ENCODE measurements at places on chromosomes 5 and 9. TPM values are rescaled to one million over a fixed set of nuclear protein-coding genes. Genes with fewer than 3 reads are reported as not detected.
A peak's percentile ranks its signal among the peaks of the same experiment; 100 is the strongest.

GRCh38 chr5:168186289-168187074 lies 105.0 kb upstream of the WWC1 start:
- no peak for DNase-seq

DNA sequence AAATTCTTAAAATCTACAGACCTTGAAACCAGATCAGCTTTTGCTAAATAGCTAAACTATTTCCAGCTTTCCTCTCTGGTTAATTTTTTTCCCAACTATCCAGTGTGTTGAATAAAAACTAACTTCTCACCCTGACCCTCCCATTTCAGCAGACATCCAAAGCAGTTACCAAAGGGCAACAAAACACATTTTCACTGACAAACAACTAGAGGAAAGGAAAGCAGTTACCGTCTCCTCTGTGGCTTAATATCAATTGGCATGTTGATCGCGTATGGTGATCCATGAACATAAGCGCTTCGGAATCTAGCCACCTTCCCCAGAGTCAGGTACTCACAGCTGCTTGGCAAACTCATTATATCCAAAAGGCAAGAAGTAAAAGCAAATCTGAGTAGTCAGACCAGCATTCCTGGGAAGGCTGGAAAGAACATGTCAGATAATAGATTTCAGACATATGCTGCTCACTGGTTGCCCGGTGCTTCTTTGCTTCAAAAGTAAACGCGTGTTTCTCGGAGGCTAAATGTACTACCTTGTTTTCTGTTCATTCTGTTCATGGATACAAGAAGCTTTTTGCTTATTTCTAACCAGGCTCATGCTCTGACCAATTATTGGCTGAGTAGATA lies 463.4 kb downstream of the PDE4D start:
- DNase-seq = no peak

GRCh38 chr9:98057138-98057799 lies 737 bp downstream of the NANS start:
- peak; percentile 64 for DNase-seq

DNA sequence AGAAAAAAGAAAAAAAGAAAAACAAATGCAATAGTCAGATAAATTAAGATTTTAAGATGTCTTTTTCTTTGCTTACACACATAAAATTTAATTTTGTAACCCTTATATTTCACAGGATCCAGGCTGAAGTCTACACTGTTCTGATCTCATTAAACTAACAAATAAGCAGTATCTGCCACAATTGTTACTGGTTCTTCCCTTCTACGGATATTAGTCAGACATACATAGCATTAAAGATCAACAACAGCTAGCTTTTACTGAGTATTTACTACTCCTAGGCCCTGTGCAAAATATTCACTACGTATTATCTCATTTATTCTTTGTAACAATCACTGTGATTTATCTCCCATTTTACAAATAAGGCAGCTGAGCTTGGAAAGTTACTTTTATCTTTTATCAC lies 34.9 kb downstream of the GNAQ start:
- DNase-seq = no peak

- DNase-seq = no peak
Observed at GRCh38 chr5:74017112-74017511, 391.1 kb downstream of the ARHGEF28 start.

- DNase-seq = no peak
Observed at GRCh38 chr5:164119806-164120447, 614.5 kb downstream of the MAT2B start.

DNA sequence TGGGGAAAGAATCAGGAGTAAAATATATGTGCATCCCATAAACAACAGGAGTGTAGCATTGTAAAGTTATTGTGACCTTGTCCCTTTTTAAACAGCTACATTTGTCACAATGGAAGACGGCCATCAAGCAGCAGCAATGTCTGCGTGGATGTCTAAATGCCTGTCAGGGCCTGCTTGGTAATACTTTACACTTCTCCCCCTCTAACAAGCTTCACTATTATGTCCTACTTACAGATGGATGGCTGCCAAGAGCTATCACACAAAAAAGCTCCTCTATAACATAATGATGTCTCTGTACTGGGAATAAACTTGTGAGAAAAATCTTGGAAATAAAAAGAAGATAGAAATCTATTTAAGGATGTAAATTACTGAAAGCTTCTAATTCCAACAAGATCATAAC lies 213.0 kb downstream of the FBXL17 start:
- DNase-seq = no peak

- DNase-seq = no peak
Observed at GRCh38 chr9:120767451-120767850, 25.8 kb downstream of the FBXW2 start.

- peak; percentile 48 for DNase-seq
Observed at GRCh38 chr5:14685757-14686156, 21.2 kb downstream of the OTULIN start.

- DNase-seq = no peak
Observed at GRCh38 chr5:116486588-116486987, 88.0 kb downstream of the SEMA6A start.

DNA sequence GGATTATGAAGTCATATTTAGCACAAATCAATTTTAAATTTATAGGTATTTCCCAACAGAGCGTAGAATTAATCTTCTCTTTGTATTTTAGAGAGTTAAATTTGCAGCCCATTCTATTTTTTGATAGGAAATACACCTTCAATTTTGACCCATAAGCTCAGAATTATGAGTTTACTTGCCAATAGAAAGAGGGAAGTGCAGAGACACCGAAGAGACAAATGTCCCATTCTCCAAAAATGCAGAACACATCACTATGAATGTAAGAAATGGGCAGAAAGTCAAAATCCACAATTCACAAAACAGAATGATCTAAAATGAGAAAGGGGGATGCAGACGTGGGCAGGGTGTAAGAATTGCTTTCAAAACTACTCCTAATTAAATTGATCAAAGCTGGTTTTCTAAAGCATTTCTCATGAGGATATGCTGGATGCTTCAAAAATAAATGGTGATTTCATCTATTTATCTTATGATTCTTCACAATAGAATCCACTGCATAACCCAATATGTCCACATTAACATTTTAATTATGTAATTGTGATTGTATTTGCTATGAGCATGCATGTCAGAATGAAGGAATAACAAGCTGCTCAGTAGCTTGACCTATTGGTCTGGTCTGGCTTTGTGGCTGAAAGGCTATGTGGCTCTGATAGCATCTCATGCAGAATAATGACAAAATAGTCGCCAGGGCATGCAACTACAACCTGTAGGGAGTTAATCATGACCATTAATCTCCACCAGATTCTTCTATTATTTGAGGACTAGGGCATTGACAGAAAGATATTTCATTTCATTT lies 550.1 kb upstream of the CDH18 start:
- DNase-seq = no peak

GRCh38 chr9:127526655-127527559 lies 75.6 kb downstream of the LRSAM1 start:
- DNase-seq = no peak

DNA sequence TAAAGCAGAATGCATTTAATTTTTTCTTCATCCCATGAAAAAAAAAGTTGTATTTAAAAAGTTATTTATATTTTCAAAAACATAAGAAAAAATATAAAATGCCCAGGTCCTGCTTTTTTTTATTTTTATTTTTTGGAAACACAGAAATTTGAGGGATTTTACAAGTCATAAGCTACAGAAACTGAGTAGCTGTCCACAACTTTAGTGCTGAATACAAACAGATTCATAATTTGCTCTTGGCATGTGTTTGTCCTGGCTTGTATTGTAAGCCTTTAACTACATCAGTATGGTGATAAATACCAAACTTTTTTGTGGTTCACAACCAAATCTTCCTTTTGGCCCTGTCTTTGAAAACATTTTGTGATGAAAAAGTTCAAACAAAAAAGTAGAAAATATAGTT lies 7.5 kb upstream of the PLCXD3 start:
- no peak for DNase-seq

DNA sequence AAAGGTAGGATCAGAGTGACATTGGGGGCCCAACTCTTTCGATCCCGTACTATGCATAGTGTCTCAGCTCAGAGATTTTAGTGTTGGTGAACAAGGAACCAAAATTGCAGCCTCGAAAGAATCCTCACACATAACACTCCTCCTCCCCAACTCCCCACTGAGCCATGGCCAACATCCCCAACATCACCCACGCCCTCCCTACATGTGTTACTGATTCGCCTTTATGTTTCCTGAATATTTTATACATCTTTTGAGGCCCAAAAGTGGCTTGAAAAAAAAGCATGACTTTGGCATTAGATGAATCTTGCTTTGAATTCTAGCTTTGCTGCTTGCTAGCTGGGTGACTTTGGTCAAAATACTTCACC lies 45.2 kb downstream of the PLAC8L1 start:
- no peak for DNase-seq

- DNase-seq = no peak
Observed at GRCh38 chr9:115694014-115694413, 459.6 kb upstream of the PAPPA start.

DNA sequence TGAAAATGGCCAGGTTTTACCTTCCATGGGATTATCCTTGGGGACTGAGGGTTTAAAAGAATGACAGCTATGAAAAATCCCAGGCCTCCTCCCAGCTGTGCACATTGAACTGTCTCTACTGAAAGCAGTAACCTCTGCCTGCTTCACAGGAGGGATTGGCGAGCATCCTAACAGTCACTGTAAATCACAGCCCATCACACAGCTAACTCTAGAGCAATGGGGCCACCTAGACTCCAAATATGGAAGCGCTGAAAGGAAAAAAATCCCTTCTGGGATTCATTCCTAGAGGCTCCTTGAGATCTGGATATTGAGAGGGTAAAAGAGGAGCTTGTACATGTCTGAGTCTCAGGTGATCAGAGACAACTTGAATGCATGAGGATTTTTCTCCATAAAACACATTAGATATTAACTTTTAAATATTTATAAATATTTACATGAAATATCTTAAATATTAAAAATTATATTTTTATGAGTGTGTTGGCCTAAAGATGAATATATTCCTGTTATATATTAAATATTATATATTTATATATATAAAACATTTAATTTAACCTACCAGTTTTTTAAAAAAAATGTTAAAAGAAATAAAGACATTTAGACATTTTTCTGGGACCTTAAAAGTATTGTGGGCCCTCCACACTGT lies 133.8 kb upstream of the SLC24A2 start:
- no peak for DNase-seq

DNA sequence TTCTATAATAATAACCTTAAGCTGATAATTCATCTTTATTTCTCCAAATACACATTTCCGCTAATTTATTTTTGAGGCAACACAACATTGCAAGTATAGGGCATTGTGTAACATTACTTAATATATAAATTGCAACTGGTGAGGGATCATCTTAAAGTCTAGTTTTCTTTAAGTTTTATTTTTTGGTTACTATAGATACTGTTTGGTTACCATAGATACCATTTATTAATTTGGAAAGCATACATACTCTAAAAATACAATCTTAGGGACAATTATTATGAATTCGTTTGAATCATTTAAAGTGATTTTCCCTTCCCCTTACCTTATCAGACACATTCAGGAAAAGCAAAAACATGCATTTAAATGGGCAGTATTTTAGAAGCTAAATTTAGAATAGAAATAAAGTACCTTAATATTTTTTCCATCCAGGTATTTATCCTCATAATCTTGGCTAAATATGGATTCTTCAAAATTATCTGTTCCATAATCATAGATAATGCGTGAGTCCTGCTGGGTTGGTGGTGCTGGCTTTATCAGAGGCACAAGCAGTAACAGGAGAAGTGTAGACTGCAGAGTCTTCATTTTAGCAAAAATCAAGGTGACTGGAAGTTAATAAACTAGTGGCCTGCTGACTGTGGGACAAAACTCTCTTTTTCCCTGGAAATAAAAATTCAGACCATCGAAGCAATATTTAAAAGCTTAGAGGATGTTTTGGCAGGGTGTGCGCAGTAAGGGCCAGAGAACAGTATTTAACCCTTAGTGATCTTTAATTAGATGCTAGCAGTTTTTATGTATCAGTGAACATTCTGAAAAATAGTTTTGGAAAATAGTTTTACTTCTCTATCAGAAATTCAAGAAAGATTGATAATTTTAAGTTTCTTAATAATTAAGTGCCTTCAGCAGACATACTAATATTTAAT lies 1.3 kb downstream of the OGN start:
- no peak for DNase-seq

GRCh38 chr9:108815156-108815555 lies 40.6 kb downstream of the ACTL7B start:
- DNase-seq = no peak

DNA sequence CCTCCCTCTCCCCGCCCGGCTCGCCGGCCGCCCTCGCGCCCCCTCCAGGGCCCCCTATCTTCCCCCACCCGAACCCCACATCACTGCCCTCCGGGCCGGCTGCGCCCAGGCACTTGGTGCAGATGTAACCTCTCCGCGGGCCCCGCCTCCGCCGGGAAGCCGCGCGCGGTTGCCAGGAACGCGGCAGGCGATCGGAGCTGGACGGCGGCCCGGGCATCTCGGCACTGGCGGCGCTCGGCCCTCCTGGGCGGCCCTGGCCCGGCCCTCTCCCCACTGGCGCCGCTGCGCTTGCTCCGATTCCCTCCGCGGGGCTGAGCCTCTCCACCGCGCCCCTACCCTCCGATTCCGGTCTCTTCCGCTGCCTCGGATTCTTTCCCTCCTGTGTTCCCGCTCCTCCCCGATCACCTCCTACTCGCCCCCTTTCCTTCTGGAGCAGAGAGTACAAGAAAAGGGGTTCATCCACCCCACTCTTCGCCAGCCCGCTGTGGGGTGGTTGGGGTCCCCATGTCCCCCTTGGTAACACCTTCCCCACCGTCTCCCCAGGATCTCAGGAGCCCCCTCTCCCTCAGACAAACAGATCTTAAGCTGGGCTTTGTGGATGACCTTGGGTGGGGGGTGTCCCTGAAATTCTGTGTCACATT lies 70.6 kb downstream of the C9orf50 start:
- no peak for DNase-seq

DNA sequence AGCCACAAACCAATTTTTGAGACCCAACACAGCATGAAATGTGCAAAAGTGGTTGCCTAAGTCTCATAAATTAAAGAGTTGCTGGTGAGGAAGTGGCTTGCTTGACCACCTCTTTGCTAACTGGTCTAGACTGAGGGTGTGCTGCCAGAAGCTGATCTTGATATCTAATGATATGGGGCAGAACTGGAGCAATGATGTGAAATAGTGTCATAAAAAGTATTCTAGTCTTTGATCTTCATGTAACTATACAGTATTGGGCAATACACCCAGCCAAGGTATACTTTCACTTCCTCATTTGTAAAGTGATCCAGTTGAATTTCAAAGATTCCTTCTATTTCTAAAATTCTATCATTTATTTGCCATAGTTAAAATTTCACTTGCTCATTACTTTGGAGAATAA lies 5.9 kb upstream of the YTHDC2 start:
- peak; percentile 66 for DNase-seq

The DBN1 gene
- total RNA-seq = 92.9 TPM

The NUTM2G gene
- not detected for total RNA-seq

The RNF183 gene
- not detected for total RNA-seq

The AJM1 gene
- 5.3 TPM for total RNA-seq

The NR2F1 gene
- total RNA-seq = not detected

The DDX4 gene
- 0.61 TPM for total RNA-seq

The SRD5A1 gene
- total RNA-seq = 20.4 TPM

The NREP gene
- total RNA-seq = 19.7 TPM

The PCDHGA7 gene
- not detected for total RNA-seq

The PPP2R2B gene
- total RNA-seq = 3.0 TPM

The C1QTNF3 gene
- total RNA-seq = 3.0 TPM

The ARL14EPL gene
- total RNA-seq = not detected
